ENCODE measurements at places on chromosomes 11 and 22. TPM values are rescaled to one million over a fixed set of nuclear protein-coding genes. Genes with fewer than 3 reads are reported as not detected.

GRCh38 chr11:47766509-47767227 lies 473 bp downstream of the FNBP4 start:
- peak; percentile 77 for DNase-seq

DNA sequence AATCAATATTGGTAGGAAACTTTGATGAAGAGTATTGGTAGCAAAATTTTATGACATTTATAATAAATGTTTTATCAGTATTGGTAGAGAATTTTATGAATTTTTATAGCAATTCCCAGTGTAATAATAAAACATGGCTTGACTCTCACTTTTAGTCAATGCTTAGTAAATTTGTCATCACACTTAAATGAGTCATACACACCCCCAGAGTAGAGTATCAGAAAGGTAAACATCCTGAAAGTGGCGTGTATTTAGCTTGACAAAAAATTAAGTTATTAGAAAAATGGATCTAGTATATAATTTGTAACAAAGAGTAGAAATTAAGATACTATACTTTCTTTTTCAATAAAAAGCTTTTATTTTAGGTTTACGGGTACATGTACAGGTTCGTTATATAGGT lies 2.6 kb downstream of the MS4A3 start:
- no peak for DNase-seq

- DNase-seq = no peak
These were observed 654.2 kb downstream of the NELL1 start for GRCh38 chr11:21323617-21324016.

DNA sequence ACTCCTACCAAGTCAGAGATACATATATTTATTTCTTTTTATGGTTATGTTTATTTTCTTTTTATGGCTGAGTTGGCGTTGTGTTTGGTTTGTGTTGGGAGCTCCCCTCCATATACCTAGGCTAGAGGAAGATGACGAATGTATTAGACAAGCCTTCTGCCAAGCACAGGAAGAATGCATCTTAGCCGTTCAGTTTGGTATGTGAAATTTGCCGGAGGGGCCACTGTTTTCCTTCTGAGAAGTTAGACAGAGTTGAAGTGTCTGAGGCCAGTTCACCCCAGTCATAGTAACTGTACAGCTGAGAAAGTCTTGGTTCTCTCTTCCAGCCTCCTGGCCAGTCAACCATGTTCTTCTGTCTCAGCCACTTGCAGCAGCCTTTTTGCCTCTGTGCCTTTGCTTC lies 29.8 kb downstream of the TEAD1 start:
- DNase-seq = no peak

- DNase-seq = no peak
These were observed 435 bp upstream of the TAF6L start for GRCh38 chr11:62770778-62771143.

DNA sequence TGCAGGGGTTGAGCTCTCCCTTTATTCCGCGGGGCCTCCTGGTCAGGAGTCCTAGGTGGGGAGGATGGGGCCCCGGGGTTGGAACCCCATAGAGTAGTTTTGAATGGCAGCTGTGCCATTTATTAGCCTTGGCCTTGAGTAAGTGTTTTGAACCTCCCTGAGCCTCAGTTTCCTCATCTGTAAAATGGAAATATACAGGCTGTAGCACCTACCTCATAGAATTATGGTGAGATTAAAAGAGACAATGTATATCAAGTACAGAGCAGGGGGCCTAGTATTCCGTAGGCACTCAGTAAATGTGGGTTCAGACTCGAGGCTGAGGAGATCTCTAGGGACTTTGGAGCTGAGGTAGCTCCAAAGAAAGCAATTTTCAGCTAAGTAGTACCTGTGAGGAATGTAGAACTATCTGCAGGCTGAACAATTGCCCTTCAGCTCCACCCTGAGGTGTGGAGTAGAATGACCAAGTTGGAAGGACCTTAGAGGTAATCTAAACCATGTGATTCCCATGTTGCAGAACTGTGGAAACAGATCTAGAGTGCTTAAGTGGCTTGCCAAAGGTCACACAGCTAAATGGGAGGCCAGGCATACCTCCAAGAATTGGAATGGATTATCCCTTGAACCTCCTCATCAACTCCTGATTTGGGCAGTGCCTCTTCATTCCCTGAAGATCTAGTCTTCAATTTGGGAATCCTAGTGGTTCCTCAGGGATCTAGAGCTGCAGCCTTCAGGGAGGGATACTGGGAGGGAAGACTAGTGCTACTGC lies 682 bp downstream of the PGAP2 start:
- no peak for DNase-seq

- peak; percentile 20 for DNase-seq
These were observed 80.7 kb downstream of the CDKN1C start for GRCh38 chr11:2804701-2805387.

- peak; percentile 74 for DNase-seq
These were observed 536.6 kb downstream of the SOX6 start for GRCh38 chr11:15819679-15820286.

GRCh38 chr22:29341849-29342127 lies 26.3 kb upstream of the RASL10A start:
- no peak for DNase-seq

GRCh38 chr22:16783930-16784354 lies 41.3 kb downstream of the XKR3 start:
- DNase-seq = no peak

GRCh38 chr22:27961182-27961581 lies 42.1 kb upstream of the PITPNB start:
- no peak for DNase-seq

GRCh38 chr22:23166841-23167616 lies 13.3 kb upstream of the BCR start:
- no peak for DNase-seq

GRCh38 chr11:117328375-117329010 lies 839 bp downstream of the CEP164 start:
- DNase-seq = no peak

GRCh38 chr11:67054836-67055523 lies 1.7 kb upstream of the RHOD start:
- no peak for DNase-seq

- DNase-seq = no peak
These were observed 15.2 kb upstream of the NUP160 start for GRCh38 chr11:47863189-47863897.

- DNase-seq = no peak
These were observed 6.2 kb upstream of the IL17REL start for GRCh38 chr22:50018608-50019285.

DNA sequence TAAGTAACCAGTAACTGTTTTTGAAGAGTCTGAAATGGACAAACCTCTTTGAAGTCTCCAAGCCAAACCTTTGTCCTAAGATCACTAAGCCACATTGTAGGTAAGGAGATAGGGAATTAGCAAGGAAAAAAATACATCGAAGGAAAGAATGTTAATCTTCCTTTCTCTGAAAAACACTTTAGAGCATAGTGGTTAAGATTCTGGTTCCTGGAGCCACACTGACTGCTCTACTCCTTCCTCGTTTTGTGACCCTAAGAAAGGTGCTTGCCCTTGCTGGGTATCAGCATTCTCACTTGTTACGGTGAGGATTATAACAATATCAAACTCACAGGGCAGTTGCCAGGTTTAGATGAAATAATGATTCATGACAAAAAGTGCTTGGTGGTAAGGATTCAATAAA lies 104.0 kb downstream of the SIK3 start:
- no peak for DNase-seq

- peak; percentile 79 for DNase-seq
These were observed 4.6 kb downstream of the CD151 start for GRCh38 chr11:837189-837989.

DNA sequence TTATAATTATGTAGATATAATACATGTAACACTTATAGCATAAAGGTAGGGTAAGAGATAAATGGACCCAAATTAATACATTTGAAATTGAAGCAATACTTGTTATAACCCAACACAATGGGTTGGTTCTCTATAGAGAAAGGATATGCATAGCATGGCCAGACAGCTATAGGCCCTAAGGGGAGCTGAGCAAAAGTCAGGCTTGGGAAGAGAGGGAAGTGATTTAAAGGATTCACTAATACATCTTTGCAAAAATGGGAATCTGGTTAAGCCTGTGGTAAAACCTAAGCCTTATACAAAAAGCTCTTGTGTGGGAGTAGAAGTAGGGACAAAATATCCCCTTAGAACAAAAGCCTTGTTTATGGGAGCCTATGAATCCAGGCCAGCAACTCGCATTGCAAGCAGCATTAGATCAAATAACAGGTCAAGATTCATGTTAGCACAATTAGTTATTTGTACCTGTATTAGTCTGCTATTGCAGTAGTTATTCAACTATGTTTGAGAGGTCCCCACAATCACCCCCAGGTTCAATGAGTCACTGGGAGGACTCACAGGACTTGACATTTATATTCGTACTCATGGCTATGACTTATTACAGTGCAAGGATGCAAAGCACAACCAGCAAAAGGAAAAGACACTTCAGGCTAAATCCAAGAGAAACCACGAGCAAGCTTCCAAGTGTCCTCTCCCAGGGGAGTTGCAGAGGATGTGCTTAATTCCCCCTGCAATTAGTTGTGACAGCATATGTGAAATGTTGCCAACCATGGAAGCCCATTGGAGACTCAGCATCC lies 144.7 kb upstream of the LMO1 start:
- no peak for DNase-seq

DNA sequence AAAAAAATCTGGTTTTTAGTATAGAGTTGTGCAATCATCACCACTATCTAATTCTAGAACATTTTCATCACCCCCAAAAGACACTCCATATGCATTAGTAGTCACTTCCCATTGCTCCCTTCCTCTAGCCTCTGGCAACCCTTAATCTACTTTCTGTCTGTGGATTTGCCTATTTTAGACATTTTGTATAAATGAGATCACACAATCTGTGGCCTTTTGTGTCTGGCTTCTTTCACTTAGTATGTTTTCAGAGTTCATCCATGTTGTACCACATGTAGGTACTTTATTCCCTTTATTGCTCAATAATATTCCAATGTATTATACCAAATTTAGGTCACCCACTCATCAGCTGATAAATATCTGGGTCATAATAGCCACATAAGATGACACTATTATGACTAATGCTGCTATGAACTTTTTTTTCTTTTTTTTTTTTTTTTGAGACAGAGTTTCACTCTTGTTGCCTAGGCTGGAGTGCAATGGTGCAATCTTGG lies 67.5 kb upstream of the SCUBE2 start:
- DNase-seq = no peak

- no peak for DNase-seq
These were observed 48.2 kb downstream of the CSF2RB start for GRCh38 chr22:36961626-36962025.

The MAJIN gene
- not detected for total RNA-seq

The A4GALT gene
- 7.7 TPM for total RNA-seq

The C1QTNF6 gene
- total RNA-seq = 3.7 TPM

The CARD18 gene
- not detected for total RNA-seq

The BDNF gene
- 1.0 TPM for total RNA-seq

The ARL2 gene
- total RNA-seq = 82.6 TPM

The PHETA2 gene
- total RNA-seq = 12.5 TPM
